ENCODE measurements at places on chromosomes 3 and 15. TPM values are rescaled to one million over a fixed set of nuclear protein-coding genes. Genes with fewer than 3 reads are reported as not detected.

GOLGA8H gene
- not detected for total RNA-seq

ZWILCH gene
- 21.6 TPM for total RNA-seq

MORC1 gene
- total RNA-seq: not detected

GOLGA8N gene
- total RNA-seq: 2.2 TPM

SLC28A2 gene
- not detected for total RNA-seq

TM4SF4 gene
- not detected for total RNA-seq

HES1 gene
- total RNA-seq: 2.5 TPM

LIPC gene
- total RNA-seq: 0.14 TPM

AGBL1 gene
- total RNA-seq: not detected

POLR2H gene
- total RNA-seq: 76.5 TPM

STIMATE gene
- total RNA-seq: 7.7 TPM

UROC1 gene
- not detected for total RNA-seq

CFAP44 gene
- 0.76 TPM for total RNA-seq

TLR9 gene
- 0.62 TPM for total RNA-seq

MLF1 gene
- 1.2 TPM for total RNA-seq

MBNL1 gene
- 391 TPM for total RNA-seq

HYKK gene
- 3.6 TPM for total RNA-seq

ZNF35 gene
- 1.1 TPM for total RNA-seq

HTR3E gene
- not detected for total RNA-seq

TUSC7 gene
- not detected for total RNA-seq

TTC21A gene
- 1.5 TPM for total RNA-seq

EPHA3 gene
- not detected for total RNA-seq

SLC9A9 gene
- total RNA-seq: 0.33 TPM

PLIN1 gene
- 0.30 TPM for total RNA-seq

THRB gene
- not detected for total RNA-seq

GATM gene
- total RNA-seq: 0.91 TPM

PCOLCE2 gene
- 0.64 TPM for total RNA-seq

SERINC4 gene
- 0.15 TPM for total RNA-seq

SYNM gene
- total RNA-seq: 1.3 TPM

ELP6 gene
- total RNA-seq: 33.1 TPM

CLDN16 gene
- not detected for total RNA-seq

TM4SF18 gene
- not detected for total RNA-seq

MCF2L2 gene
- total RNA-seq: 1.0 TPM

DNASE1L3 gene
- not detected for total RNA-seq

ANKDD1A gene
- total RNA-seq: 2.3 TPM
